ENCODE measurements at places on chromosomes 2 and 18.

GRCh38 chr18:24672165-24672941, 211.9 kb downstream of the HRH4 start:
- DNase-seq, result no peak

- DNase-seq, result no peak
Measured at GRCh38 chr2:24009367-24009679, 562 bp upstream of the MFSD2B start.

GRCh38 chr2:213958086-213958485, 452.8 kb upstream of the VWC2L start:
- no peak for DNase-seq

DNA sequence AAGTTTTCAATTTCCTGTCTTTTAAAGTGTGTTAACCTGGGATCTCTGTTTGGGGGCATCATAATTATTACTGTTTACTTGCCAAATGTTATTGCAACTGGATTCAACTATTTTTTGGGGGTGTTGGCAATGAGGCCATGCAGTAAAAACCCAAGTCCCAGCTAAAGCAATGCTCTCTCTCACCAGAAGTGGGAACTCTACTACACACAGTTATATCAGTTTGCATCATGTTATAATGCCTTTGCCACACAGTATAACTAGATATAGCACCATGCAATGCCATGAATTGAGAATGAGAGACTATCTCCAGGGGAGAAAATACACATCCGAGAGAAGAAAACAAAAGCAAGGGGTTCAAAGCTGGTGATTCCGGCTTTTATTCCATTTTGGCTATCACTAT, 79.0 kb downstream of the GCA start:
- no peak for DNase-seq

DNA sequence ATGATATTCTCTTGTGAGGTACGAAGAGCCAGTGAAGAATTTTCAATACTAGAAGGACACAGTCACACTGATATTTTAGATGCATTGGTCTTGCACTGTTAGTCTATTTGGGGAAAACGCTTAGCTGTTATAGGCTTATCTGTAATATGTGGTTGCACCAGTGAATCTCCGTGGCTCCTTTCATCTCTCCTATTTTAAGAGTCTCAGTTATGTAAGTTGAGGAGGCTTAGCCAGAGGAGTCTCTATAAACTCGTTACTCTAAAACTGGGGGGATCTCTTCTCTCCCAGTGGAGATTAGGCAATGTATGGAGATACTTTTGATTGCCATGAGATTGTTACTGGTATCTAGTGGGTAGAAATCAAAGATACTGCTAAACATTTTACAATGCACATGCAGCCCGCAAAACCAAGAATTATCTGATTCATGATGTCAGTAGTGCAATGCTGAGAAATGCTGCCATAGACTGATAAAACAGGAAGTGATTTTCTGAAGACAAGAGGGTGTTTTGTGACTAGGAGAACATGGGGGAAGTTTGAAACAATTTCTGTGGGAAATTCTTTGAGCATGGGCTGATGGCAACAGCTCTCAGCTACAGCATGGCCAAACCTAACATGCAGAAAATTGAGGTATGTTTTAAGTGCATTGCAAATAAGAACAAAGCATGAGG, 339.1 kb downstream of the SOX11 start:
- no peak for DNase-seq

DNA sequence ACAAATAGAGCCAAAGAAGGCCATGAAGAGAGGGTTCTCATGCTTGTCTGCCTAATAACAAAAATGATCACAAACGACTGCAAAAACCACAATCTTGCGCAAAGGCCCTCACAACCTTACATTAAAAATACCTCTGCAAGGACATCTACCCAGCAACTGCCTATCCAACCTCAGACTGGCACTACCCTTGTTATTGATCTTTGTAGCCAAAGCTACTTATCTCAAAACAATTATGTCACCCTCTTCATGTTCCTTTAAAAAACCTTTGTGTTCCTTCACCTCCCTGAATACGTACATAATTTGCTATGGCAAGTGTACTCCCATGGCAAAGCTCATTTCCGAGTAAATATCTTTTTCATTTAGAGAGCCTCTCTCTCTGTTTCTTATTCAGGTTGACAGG, 44.1 kb downstream of the TMEM163 start:
- no peak for DNase-seq

- no peak for DNase-seq
Measured at GRCh38 chr2:241850544-241851324, 8.0 kb downstream of the PDCD1 start.

GRCh38 chr2:131588152-131588873, 60.6 kb downstream of the CCDC74A start:
- no peak for DNase-seq

GRCh38 chr2:145593991-145594614, 1074.2 kb upstream of the ZEB2 start:
- no peak for DNase-seq

DNA sequence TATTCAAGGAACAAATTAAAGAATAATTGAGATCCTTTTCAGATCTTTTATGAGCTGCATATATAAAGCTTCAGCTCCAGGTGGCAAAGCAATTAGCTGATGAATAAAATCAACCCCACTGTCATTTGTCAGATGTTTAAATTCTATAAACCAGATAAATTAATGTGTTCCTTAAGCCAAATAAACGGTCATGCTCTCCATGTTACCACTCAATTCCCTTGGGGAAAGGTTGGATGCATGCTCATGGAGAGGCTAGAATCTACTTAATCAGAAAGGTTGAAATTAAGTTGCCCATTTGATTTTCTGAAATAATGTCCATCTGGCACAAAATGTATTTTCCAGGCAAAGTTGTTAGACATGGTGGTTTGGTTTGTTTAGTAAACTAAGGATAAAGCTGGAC, 282.5 kb upstream of the SPRED2 start:
- DNase-seq, result no peak

DNA sequence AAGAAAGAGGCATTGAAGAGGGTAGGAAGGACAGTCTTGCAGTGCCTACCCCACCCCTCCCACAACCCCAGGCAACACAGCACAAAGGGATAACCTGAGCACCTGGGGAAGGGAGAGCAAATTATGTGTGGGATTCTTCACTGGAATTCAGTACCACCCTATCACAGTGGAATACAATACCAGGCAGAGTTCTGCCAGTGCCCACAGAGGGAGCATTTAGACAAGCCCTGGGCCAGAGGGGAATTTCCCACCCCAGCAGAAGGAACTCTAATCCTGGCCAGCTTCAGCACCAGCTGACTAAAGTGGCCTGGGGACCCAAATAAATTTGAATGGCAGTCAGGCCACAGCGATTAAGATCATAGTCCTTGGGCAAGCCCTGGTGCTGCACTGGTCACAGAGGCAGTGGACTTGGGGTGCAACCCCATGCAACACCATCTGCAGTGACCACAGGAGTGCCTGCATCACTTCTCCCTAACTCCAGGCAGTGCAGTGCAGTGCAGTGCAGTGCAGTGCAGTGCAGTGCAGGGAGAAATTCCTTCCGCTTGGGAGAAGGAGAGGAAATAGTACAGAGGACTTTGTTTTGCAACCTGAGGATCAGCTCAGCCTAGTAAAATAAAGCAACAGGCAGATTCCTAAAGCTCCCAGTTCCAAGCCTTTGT, 147.8 kb upstream of the SRD5A2 start:
- no peak for DNase-seq

DNA sequence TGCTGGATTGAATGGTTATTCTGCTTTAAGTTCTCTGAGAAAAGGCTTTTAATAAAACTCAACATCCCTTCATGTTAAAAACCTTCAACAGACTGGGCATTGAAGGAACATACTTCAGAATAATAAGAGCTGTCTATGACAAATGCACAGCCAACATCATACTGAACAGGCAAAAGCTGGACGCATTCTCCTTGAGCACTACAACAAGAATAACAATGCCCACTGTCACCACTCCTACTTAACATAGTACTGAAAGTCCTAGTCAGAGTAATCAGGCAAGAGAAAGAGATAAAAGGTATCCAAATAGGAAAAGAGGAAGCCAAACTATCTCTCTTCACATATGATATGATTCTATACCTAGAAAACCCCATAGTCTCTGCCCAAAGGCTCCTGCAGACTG, 641.4 kb downstream of the IRS1 start:
- DNase-seq, result no peak

- no peak for DNase-seq
Measured at GRCh38 chr2:143720095-143720664, 591.0 kb downstream of the ARHGAP15 start.

Data from prostate gland (tissue), 2 donors.